NAMALWA (cell line): ENCODE measurements at places on chromosomes 2 and 18.

GRCh38 chr18:6249170-6249569 lies 165.5 kb downstream of the L3MBTL4 start:
- DNase-seq, result no peak

DNA sequence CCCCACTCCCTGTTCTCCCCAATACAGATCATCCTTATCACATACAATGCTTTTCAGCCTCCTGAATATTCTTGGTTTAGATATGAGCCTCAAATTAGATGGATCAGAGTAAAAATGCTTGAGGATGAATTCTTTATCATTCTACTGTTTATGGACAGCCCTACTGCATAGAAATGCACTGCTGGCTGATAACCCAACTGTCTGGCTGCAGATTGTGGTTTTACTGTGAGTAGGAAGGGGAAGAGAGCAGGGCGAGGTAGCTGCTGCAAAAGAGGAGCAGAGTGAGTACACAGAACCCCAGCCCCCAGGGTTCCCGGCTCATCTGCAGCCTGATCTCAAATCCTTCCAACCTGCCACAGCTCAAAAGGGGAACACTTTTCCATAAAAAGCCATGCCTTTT lies 29.4 kb upstream of the NCOA1 start:
- DNase-seq, result no peak

DNA sequence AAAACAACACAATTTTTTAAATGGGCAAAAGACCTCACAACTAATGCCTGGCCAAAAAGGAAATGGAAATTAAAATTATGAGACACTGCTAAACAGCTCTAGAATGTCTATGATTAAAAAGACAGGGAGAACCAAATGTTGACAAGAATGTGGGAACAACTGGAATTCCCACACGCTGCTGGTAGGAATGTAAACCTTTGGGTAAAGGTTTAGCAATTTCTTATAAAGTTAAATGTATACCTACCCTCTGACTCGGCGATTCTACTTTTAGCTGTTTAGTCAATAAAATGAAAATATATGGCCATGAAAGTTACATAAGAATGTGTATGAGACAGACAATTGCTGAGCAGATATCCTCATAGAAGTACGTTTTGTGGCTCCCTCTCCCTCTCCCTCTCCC lies 60.9 kb downstream of the ATF2 start:
- DNase-seq, result no peak

DNA sequence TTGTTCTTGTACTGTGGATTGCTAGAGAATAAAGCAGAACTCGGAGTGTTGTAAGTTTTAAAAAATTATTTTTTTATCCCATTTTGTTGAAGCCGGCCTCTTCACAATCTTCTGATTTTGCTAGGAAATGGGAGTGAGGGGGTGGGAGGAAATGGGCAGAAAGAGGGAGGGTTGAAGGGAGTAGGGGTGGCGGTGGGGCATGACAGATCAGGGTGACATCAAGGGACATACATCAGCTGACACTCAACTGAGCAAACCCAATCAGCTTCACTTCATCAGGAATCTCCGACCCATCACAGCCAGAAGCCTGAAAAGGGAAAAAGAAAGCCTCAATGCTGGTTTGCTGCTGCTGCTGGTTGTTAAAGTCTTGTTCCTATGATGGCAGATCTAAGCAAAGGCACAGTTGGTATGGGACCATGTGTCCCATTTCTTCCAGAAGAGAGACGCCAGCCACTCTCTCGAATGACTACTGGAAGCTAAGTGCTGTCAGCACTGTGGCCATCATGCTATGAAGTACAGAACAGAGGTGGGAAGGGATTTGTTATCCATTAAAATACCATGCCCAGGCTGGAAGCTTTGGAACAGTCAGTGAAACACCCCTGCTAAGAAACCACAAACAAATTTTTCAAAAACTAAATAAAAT lies 292.0 kb downstream of the STK39 start:
- DNase-seq, result no peak

DNA sequence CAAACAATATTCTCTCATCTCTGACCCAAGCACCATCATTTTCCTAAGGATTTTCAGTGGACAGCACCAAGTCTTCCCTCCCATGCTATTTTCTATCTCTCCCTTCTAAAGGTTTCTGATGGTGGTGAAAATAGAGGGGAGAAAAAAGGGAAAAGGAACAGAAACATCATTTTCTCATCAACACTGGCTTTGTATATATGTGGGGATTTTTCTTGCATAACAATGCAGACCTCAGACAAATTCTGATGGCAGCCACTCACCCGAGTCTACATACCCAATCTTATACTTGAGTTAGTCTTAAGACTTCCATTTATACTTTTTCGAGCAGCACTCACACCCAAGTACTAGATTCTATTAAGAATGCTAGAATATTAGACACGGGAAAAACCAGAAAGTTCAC lies 95.8 kb downstream of the TMEM163 start:
- no peak for DNase-seq

DNA sequence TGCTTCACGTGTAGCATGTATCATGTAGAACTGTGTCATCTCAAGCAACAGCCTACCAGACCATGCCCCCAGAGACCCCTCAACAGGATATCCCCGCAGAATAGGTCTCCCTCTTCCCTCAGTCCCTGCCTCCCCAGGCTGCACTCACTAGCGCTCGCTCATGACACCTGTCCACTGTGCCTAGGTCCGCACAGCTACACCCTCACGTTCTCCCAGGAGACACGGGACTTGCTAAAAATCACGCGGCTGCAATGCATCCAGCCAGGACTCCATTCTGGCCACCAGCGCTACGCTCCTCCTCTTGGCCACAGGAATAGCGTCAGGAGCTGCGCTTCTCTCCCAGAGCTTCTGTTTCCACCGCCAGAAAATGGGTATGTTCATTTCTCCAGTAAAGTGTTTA lies 2.5 kb downstream of the PXDN start:
- DNase-seq, result no peak

- peak; percentile 90 for DNase-seq
Measured at GRCh38 chr2:121974897-121975661, 219.6 kb downstream of the TSN start.

DNA sequence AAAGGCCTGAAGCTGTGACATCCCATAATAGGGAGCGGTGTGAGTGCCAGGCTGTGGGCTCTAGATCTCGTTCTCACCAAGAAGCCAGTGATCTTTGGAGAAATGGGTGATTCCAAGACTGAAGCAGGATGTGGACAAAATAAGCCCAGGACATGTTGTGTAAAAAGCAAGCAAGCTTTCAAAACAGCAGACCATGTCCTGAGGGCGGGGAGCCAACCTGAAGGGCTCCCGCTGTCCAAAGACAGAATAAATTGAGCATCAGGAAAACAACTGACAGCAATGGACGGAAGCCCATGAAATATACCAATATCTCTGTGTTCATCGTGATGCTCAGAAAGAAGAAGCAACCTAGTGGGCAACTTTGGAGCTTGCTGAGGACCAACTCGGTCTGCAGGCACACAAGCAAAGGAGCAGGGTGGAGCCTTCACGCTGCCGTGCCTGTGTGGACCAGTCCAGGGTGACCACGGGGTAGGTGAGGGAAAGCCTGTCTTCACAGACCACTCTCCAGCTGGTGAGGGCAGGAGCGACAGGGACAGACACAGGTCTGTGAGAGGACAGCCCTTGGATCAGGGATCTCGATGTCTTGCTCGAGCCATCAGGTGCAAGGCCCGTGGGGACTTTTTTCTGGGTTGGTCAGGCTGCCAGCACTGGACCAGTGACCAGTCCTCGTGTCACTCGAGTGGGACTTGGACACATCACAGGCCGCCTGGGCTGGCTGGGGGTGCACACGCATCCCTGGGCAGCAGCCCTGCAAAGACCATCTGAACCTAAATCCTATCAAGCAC lies 21.5 kb downstream of the MTERF4 start:
- DNase-seq, result no peak

DNA sequence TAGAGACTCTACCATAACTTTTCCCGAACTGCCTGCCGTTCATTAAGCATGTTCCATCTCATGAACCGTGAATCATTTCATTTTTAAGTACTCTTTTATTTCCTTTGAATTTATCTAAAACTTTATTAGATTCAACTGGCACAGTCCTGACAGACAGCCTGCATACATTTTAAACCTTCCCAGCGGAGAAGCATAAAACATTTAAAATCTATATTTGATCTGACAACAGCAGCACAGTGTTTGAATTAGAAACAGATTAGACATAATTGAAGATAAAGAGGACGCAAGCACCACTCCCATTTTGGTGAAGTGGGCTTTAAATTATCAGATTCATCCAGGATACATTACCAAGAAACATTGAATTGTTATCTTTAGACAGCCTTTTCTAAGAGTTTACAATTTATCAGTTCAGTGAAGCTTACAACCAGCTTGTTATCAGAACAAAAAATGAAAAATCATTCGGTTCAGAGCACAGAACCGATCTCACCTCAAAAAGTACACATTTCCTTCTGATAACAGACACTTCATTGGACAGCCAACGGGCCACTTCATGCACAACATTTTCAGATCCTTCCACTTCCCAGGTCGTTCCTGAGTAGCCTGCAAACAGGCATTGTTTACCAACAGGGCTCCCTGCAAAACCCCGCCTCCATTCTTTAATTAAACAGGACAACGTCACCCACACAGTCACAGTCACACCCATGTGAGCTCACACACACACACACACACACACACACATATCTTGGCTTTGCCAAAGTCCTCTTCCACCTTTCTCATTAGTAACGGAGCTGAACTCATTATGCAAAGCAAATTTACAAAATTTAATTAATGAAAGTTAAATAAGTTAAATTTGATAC lies 171.2 kb downstream of the SP3 start:
- no peak for DNase-seq
